ENCODE measurements at places on chromosomes 13 and 19. TPM values are rescaled to one million over a fixed set of nuclear protein-coding genes. Genes with fewer than 3 reads are reported as not detected.

DNA sequence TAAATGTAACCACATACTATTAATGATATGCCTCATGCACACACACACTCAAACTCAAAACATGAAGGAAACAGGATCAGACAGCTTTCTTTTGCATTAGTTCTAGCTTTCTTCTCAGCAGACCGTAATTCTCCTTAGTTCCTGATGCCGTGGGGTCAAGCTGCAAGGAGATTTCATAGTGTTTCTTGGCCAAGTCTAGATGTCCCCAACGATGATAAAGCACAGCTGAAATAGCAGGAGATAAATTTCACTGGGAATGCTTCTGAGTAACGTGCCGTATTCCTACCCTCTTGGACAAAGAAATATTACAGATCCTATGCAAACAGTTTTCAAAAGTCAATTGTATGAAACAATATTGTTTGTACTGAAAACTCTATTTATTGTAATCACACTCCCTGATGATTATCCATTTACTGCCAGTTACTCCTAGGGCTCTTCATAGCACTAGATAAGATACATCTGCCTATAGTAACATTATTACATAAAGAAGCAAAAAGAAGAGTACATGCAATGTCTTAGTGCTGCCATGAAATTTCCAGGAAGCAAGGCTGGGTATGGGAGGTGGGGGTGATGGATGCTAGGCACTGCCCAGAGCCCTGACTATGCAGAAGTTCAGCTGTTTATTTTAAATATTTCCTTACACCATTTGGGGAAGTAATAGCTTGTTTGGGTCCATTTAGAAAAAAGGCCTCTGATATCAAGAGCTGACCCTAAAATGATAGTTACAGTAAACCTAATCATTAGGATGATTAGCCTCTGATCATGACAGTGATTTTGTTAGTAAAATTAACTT, 16.5 kb upstream of the GGACT start:
- H3K36me3 ChIP-seq = no peaks in the 10 kb centered on the region
- H3K4me1 ChIP-seq = no peaks in the 10 kb centered on the region
- no peak overlapping the region for H3K27ac ChIP-seq
- H3K4me3 ChIP-seq = no peak overlapping the region
- H3K27me3 ChIP-seq = no peaks in the 10 kb centered on the region

CAMSAP3 gene
- 24.0 TPM for total RNA-seq

GRCh38 chr19:4375164-4376027, 25.0 kb downstream of the SH3GL1 start:
- no peaks in the 10 kb centered on the region for H3K27me3 ChIP-seq
- H3K4me1 ChIP-seq = peaks cover 79% of the 10 kb centered on the region
- DNase-seq = no peak
- H3K27ac ChIP-seq = peak overlapping the region; percentile 99
- peak overlapping the region; percentile 30 for H3K4me3 ChIP-seq

DNA sequence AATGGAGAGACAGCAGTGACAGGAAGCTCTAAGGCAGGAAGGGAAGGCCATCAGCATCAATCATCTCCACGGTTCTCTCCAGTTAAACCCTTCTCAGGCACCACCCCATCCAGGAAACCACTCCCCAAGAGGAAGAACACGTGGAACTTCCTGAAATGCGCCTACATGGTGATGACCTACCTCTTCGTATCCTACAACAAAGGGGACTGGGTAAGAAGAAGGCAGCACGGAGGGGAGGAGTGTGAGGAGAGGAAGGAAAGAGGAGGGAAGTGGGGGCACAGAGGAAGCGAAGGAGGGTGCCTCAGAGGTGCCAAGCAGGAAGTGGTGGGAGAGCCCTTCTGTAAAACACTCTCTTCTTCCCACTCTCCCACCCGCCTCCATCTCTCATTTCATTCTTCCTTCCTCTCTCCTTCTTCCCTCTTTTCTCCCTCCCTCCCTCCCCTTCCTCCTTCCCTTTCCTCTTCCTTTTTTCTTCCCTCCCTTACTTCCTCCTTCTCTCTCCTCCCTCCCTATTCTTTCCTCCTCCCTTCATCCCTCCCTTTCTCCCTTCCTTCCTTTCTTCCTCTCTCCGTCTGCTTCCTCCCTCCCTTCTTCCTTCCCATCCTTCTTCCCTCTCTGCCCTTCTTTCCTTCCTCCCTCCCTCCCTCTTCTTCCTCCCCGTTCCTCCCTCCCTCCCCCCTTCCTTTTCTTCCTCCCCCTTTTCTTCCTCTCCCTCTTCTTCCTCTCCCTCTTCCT, 12.6 kb downstream of the ZSCAN5A start:
- no peak overlapping the region for H3K4me3 ChIP-seq
- H3K36me3 ChIP-seq = no peaks in the 10 kb centered on the region
- no peaks in the 10 kb centered on the region for H3K27me3 ChIP-seq
- no peak overlapping the region for H3K27ac ChIP-seq

GRCh38 chr13:21435231-21435630, 23.9 kb downstream of the ZDHHC20 start:
- no peaks in the 10 kb centered on the region for H3K27me3 ChIP-seq
- H3K36me3 ChIP-seq = peaks cover 8% of the 10 kb centered on the region
- no peak overlapping the region for H3K4me3 ChIP-seq
- DNase-seq = no peak

- no peaks in the 10 kb centered on the region for H3K4me1 ChIP-seq
- H3K27me3 ChIP-seq = peaks cover 82% of the 10 kb centered on the region
- DNase-seq = no peak
- H3K27ac ChIP-seq = no peak overlapping the region
- no peak overlapping the region for H3K4me3 ChIP-seq
These were observed 1.4 kb downstream of the LGALS14 start for GRCh38 chr19:39705578-39706188.

GRCh38 chr13:112103961-112104880, 37.3 kb downstream of the SOX1 start:
- no peak overlapping the region for H3K27ac ChIP-seq
- DNase-seq = no peak
- no peaks in the 10 kb centered on the region for H3K4me1 ChIP-seq
- 0 out of 2 replicates have a peak, but pooled peaks cover 6% of the 10 kb centered on the region for H3K27me3 ChIP-seq

GRCh38 chr13:88384542-88384941, 713.4 kb downstream of the SLITRK5 start:
- DNase-seq = no peak
- no peak overlapping the region for H3K27ac ChIP-seq
- no peaks in the 10 kb centered on the region for H3K4me1 ChIP-seq

DNA sequence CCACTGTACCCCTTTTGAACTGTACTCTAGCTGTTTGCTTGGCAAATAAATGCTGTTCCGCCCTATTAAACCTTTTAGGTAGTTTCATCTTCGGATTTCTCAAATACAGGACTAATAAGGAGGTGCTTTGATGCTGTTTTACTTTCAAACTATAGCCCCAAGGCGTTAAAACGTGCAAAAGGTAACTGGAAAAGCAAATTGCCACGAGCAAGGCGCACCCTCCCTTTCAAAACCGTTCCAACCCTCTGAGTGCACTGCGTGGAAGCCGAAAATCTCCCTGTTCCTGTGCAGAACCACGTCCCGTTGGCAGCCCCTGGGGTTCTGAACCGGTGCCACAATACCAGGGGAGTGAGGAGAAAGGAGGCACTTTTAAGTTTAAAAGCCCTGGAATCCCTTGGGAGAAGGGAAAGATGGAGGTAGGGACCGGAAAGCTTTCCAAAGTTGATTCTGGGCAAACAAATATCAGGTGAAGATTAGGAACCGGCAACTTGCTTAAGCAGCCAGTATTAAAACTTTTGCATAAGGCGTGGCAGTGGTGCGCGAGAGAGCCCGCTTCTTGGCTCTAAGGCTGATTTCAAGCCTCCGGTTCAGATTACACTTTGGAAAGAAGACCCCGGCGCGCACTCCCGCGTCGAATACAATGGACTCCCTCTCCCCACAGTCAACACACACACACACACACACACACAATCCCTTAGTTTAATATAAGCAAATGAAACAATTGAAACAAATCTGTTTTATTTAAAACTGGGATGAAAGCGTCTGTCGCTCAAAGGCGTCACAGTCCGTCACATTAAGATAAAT, 9.5 kb downstream of the POU4F1 start:
- H3K27me3 ChIP-seq = peaks cover 30% of the 10 kb centered on the region
- H3K36me3 ChIP-seq = no peaks in the 10 kb centered on the region
- H3K27ac ChIP-seq = no peak overlapping the region
- DNase-seq = no peak
- no peak overlapping the region for H3K4me3 ChIP-seq

DNA sequence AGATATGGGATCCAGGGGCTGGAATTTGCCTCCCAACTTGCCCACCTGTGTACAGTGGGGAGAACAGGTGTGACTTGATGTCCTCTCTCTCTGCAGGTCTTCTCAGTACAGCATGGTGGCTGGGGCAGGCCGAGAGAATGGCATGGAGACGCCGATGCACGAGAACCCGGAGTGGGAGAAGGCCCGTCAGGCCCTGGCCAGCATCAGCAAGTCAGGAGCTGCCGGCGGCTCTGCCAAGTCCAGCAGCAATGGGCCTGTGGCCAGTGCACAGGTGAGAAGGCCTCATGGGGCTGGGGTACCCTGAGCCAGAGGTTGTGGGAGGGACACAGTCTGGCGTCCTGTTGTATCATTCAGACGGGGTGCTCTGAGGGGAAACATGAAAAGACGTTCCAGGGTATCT, 3.0 kb downstream of the LENG8 start:
- H3K4me1 ChIP-seq = peaks cover 12% of the 10 kb centered on the region
- no peak overlapping the region for H3K27ac ChIP-seq
- H3K36me3 ChIP-seq = peaks cover 63% of the 10 kb centered on the region
- no peak for DNase-seq
- no peaks in the 10 kb centered on the region for H3K27me3 ChIP-seq

- H3K27ac ChIP-seq = no peak overlapping the region
- peak; percentile 36 for DNase-seq
- H3K4me1 ChIP-seq = peaks cover 7% of the 10 kb centered on the region
- no peaks in the 10 kb centered on the region for H3K36me3 ChIP-seq
- H3K27me3 ChIP-seq = no peaks in the 10 kb centered on the region
These were observed 16.5 kb downstream of the SIGLEC7 start for GRCh38 chr19:51158474-51159129.

GRCh38 chr13:98580420-98580819, 3.5 kb upstream of the STK24 start:
- DNase-seq = no peak
- no peaks in the 10 kb centered on the region for H3K36me3 ChIP-seq
- H3K27ac ChIP-seq = no peak overlapping the region

GRCh38 chr19:1570836-1571235, 2.7 kb upstream of the MEX3D start:
- peaks cover 11% of the 10 kb centered on the region for H3K4me1 ChIP-seq
- no peaks in the 10 kb centered on the region for H3K27me3 ChIP-seq
- no peak overlapping the region for H3K27ac ChIP-seq
- no peak for DNase-seq

RNF17 gene
- not detected for total RNA-seq

DNA sequence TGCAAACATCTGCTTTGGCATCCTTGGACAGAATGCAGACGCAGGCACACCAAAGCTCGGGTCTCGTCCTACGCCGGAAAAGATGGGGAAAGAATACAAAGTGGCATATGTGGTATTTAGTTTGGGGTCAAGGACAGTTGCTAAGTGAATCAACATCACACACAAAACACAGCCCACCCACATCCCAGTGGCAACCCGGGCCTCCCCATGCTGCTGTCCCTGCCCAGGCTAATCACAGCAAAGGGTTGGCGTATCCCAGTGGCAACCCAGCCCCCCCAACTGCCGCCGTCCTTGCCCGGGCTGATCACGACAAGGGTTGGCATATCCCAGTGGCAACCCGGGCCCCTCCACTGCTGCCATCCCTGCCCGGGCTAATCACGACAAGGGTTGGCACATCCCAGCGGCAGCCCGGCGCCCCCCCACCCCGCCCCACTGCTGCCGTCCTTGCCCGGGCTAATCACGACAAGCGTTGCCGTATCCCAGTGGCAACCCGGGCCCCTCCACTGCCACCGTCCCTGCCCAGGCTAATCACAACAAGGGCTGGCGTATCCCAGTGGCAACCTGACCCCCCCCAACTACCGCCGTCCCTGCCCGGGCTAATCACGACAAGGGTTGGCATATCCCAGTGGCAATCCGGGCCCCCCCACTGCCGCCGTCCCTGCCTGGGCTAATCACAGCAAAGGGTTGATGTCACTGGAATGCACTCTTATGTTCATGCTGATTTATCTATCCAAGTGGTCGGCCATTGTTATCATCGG, 167.8 kb upstream of the SOX1 start:
- no peak overlapping the region for H3K27ac ChIP-seq
- H3K36me3 ChIP-seq = no peaks in the 10 kb centered on the region
- no peaks in the 10 kb centered on the region for H3K4me1 ChIP-seq
- H3K27me3 ChIP-seq = no peaks in the 10 kb centered on the region

GRCh38 chr19:39676004-39676403, 20.3 kb downstream of the LGALS16 start:
- H3K27ac ChIP-seq = no peak overlapping the region
- H3K4me1 ChIP-seq = no peaks in the 10 kb centered on the region
- peaks cover 8% of the 10 kb centered on the region for H3K27me3 ChIP-seq
- H3K36me3 ChIP-seq = no peaks in the 10 kb centered on the region
- no peak for DNase-seq
- H3K4me3 ChIP-seq = no peak overlapping the region

GRCh38 chr13:112614835-112615234, 26.9 kb upstream of the TUBGCP3 start:
- H3K4me3 ChIP-seq = no peak overlapping the region
- H3K27ac ChIP-seq = no peak overlapping the region
- DNase-seq = no peak
- no peaks in the 10 kb centered on the region for H3K27me3 ChIP-seq
- H3K36me3 ChIP-seq = no peaks in the 10 kb centered on the region

VRK3 gene
- total RNA-seq = 44.0 TPM

CPT1C gene
- total RNA-seq = 12.0 TPM
